ENCODE measurements at places on chromosomes 7 and 10.

GRCh38 chr7:37028909-37029440 lies 304.7 kb upstream of the AOAH start:
- no peak for DNase-seq

DNA sequence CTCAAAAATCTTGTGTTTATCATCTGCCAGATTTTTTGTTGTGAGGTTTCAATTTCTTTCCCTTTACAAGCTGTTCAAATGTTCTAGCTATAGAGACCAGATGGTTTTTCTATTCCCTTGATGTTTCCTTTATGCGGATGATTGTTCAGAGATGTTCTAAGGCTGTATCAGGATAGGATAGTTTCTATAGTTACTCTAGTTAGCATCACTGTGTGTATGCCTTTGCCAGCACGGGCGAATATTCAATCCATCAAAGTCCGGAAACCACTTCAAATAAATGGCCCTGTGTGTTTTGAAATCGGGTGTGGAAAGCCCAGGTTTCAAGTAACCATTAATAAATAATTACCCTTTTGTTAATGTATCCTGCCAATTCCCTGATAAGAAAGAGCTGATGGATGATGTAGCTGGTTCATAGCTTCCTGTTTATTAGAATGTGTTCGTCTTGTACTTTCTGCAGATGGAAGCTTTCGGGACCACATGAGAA lies 149.8 kb upstream of the PRKCQ start:
- DNase-seq, result peak; percentile 82

DNA sequence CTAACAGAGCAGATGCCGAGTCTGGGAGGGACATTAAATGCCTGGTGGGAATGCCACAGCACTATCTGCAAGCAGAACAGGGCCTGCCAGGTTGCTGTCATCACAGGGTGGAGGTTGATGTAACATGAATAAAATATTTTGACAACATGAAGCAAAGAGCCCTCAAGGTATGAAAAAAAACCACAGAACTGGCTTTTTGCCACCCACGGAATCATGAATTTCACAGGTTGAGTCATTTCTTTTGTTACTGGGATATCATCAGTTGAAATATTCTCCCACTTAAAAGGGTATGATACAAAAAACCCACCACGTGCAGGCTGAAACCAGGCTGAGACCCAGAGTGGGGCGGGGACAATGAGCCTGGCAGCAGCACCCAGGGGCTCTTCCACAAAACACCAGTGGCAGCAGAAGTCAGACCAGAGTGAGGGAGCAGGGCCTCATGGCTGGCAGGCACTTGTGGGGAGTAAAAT lies 220.1 kb downstream of the TNS3 start:
- peak; percentile 89 for DNase-seq

- no peak for DNase-seq
Observed at GRCh38 chr7:71131256-71132126, 453 bp upstream of the GALNT17 start.

GRCh38 chr10:104037261-104037951 lies 48.3 kb downstream of the COL17A1 start:
- DNase-seq, result no peak

GRCh38 chr7:69893906-69894305 lies 295.6 kb downstream of the AUTS2 start:
- peak; percentile 18 for DNase-seq

- DNase-seq, result no peak
Observed at GRCh38 chr7:16921151-16921550, 39.4 kb upstream of the AGR3 start.

DNA sequence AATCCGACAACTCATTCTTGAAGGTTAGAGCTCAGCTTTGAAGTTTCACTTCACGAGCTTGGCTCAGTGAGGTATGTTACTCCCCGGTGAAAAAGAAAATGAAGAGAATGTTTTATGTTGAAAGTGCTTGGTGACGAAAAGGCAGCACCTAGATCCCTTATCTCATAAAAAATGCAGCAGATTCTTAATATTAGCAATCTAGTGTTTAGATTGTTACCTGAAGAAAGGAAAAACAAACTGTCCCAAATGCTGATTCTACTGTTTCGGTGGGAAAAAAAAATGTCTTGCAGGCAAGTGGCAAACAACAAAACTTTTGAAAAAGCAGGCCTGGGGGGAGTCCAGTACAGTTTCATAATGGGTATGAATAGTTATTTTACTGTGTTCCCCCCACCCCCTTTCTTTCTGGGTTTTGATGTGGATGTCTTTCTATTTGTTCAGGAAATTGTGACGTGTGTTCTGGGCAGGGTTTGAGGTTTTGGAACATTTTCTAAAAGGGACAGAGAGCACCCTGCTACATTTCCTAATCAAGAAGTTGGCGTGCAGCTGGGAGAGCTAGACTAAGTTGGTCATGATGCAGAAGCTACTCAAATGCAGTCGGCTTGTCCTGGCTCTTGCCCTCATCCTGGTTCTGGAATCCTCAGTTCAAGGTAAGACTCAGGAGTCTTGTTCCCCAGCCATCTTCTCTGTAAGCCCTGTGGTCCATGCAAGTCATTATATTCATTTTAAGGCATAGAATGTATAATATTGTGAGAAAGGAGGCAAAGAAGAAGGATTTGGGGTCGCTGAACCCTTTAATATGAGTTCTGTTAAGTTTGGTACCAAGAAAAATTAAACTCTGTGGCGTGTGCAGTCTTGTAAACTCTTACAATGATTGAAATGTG lies at the start of gene SRGN:
SRGN (plus strand) TSS at position 514 of the 881 bp plus-strand sequence; CDS start at position 569, 55 bp downstream.
- peak; percentile 98 for DNase-seq

DNA sequence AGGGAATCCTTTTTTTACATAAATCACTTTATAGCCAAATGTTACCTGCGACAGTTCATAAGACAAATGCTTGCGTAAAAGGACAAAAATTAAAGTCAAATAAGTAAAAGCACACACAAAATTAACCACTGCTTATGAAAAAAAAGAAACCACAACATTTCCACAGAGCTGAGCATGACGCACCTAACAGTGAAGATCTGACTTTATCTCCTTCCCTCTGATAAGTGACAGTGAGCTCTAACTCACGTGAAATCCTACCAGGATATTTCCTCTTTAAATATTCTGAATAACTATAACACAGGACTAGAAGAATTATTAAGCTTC lies 225.5 kb downstream of the SFMBT2 start:
- DNase-seq, result no peak

DNA sequence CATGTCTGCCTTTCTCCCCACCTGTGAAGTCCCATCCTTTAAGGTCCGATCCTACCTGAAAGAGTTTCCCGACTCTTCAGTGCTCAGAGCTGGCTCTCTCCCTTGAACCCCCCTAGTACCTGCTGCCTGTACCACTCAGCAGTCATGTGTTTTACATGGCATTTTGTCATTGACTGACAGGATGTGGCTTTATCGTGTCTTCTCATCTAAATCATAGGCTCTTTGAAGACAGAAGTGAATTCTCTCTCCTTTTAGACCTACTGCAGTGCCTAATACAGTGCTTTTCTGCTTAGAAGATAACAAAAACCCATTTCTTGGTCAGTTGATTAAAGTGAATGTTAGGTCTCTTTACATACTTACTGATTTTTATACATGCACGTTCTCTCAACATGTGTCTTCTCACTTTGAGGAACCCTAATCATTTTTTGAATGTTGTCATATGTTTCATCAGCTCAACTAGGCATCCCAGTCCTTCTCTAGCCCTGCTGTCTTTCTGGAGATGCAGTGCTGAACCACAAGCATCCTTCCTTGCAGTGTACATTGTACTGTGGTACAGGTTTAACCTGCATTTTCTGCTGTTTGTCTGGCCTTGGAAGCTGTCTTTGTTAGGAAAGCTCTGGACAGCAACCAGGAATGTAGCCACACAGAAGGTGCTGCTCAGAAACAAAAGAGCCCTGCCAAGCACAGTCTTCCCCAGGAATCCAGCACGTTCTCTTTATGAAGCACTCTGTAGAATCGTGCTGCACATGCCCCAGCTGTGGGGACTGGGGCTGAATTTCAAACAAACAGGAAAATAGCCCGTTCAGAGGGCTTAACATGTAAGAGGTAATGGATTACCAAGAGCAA lies 28.1 kb upstream of the LRRC4 start:
- no peak for DNase-seq

GRCh38 chr10:124658591-124659242 lies 85.5 kb downstream of the FAM53B start:
- DNase-seq, result no peak

DNA sequence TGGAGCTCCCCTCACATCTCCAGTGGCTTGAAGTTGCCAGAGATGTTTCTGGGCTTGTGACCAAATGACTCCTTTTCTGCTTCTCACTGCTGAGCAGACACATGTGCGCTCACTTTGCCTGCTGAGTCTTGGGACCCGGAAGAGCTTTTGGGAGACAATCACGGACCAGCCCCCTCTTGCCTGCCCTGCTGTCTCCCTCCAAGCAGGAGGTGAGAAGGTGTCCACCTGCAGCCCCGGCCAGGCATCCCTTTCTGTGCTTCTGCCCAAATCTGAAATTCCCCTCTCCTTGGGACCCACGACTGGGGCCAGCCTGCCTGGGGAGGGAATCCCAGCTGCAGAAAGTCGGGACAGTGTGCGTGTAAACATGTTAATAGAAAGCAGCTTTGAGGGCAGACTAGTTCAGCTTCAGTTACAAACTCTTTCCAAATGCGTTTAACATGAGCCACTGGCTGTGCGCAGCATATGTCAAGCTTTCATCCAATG lies 31.7 kb downstream of the HTRA1 start:
- DNase-seq, result peak; percentile 25

DNA sequence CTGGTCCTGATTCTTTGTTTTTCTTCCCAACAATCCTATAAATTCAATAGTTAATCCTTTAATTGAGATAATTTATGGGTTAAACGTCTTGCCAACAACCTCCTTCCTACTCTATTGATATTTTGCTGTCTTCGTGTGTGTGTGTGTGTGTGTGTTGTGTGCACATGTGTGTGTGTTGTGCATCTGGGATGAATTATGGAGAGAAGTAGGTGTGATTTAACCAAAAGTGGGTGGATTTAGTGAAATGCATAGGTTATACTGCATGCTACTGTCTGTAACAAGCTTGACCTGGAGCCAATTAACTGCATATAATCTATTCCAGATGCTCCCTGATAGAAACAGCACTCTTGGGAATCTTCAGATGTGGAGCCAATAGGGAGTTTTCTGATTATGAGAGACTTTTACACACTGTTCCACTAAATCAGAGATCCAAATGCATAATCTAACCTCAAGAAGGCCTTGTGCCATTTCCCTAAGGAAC lies 61.2 kb downstream of the SEMA3D start:
- no peak for DNase-seq

DNA sequence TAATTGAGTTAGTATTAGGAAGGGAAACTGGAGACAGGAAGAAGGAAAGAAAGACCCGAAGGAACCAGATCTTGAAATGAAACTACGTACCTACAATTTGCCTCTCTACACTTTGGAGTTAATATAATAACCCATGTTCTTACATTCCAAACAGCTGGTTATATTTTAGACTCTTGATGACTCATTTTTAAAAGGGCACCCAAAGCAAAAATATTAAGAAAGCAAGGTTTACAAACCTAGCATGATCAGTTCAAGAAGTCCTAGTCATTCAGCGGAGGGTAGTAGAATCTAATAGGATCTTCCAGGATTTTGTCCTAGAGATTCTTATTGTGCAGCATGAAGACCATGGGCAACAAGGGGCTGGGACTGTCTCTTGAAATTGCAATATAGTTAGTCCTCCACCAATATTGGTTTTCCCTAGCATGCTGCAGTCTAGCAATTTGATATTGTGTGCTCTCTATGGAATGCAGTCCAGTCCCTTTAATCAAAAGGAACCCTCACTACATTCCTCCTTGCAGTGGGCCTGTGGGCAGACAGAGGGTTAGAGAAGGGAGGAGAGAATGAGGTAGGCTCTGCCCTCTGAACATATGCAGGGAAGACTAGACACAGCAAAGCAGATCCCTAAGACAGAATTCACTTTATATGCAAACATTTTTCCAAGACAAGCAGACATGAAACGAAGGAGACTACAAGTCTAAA lies 230.3 kb downstream of the INHBA start:
- DNase-seq, result no peak

DNA sequence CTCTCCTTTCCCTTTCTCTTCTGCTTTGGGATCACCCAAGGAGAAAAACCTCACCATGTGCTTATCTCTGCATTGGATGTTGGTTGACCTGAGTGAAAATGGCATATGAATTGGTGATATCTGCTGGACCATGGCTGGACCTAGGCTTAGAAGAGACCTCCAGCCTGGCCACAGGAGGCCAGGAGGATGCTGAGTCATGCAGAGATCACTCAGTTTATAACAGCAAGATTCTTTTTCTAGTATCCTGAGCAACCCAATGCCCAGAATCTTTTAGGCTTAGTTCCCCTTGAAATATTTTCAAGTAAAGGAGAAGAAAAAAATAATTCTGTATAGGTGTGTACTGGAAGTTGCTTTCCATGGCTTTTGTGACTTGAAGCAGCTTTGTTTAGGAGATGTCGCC lies 236.3 kb downstream of the KLF6 start:
- DNase-seq, result peak; percentile 50
